Activated B cell treated with CpG ODN at 0.5 μM for 24 hours (primary cell): ENCODE measurements at places on chromosomes 1 and 21.

DNA sequence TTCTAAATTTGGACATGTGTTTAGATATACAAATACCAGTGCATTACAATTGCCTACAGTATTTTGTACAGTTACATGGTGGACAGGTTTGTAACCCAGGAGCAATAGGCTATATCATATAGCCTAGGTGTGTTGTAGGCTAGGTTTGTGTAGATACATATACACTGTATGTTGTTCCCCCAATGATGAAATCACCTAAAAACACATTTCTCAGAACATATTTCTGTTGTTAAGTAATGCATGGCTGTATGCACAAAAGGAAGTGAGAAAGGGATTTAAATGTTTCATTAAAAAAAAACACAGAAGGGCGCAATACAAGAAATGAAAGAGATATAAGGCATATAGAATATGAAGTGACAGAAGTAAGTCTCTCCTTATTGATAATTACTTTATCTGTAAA is 32.0 kb downstream of the S100B start:
- no peak for DNase-seq

DNA sequence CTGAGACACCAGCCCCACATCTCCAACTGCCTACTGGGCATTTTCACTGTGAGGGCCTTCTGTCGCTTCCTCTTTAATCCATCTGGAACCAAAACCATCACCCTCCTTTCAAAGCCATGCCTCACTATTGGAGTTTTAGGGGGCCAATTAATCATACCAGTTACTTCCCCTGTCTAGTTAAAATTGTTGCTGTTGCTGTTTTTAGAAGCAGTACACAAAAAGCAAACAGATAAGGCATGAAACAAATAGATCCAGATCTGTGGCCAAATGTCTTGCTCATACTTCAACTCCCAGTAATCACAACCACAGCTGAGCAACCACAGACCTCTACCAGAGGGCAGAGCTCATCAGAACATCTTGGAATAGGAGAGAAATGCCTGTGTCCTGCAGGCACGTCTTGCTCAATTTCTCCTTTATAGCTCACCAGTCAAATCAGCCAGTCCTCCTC is 133.8 kb upstream of the C1orf105 start:
- no peak for DNase-seq

DNA sequence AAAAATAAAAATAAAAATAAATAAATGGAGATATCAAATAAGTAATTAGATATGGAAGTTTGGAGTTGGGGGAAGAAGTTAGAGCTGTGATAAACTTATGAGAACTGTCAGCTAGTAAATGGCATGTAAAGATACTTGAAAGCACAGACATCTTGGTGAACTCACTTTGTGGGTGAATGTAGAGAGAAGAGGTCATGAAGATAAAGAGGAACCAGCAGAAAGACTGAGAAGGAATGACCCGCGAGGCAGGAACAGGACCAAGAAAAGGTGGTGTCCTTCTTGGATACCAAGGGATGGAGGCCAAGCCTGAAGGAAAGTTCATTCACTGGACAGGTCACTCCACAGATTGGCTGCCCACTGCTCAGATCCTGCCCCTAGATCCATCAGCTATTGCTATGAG is 4.7 kb upstream of the CAPZB start:
- DNase-seq: no peak

DNA sequence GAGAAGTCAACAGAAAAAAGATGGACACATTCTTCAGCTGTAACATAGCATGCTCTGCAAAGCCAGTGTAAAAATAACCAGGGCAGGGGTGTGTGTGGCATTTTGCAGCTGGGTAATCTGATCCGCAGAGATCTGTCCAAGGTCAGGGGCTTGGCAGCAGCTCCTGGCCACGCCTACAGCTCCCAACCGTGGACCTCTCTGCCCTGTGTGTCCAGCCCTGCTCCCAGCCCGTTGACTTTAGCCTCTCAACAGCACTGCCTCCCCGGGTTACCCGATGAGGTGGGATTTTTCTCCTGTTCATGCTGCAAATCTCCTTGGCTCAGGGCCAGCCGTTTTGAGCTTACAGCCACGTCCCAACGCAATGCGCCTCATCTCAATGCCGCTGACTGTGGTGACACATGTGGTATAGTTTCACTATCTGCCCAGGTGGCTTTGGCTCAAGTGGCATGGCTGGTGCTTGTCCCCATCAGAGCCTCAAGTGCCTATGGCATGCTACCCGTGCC is 68.1 kb downstream of the VWA5B1 start:
- DNase-seq: no peak

GRCh38 chr1:23291706-23292105 is 52.4 kb downstream of the HNRNPR start:
- no peak for DNase-seq

DNA sequence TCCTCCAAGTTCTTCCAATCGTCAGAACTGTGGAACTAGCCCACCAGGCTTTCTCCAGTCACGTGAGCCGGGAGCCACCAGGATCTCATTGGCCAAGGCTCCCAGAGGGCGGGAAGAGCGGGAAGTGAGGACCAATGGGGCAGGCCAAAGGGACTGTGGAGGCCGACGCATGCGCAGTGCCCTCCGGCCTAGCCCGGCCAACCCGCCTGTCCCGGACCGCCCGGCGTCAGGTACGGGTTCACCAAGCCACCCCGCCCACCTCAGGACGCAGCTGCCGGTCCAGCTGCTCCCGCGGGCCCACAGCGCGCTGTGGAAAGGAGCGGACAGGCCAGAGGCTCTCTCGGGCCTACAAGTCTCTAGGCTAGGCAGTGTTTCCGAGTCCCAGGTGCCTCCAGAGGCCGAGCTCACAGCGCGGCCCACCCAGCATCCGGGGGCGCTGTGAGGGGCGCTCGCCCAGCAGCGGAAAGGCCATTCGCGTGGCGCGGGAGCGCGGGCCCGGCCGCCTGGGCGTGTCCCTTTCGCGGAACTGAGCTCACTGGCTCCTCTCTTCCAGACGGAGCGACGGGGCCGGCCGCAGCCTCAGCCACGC is 10.9 kb downstream of the OR14I1 start:
- DNase-seq: no peak

DNA sequence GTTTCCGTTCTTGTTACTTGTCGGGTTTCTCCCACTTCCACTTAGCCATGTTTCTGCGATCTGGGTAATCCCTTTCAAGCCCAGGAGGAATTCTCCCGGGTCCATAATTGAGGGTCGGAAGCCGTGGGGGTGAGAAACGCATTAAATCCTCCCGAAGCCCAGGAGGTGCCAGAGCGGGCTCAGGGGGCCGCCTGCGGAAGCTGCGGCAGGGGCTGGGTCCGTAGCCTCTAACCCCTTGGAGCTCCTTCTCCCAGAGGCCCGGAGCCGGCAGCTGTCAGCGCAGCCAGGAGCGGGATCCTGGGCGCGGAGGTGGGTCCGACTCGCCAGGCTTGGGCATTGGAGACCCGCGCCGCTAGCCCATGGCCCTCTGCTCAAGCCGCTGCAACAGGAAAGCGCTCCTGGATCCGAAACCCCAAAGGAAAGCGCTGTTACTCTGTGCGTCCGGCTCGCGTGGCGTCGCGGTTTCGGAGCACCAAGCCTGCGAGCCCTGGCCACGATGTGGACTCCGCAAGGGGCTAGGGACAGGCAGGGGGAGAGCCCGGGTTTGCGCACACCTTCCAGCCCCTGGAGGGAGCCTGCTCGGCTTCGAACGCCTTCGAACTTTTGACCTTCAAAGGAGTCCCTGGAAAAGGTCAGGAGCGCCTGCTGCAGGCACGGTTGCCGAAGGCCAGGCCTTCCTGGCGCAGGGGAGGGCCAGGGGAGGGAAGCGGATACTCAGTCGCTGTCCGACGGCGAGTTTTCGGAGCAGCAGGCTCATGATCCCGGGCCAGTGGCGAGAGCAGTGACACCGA is 1.7 kb upstream of the SIM2 start:
- no peak for DNase-seq

DNA sequence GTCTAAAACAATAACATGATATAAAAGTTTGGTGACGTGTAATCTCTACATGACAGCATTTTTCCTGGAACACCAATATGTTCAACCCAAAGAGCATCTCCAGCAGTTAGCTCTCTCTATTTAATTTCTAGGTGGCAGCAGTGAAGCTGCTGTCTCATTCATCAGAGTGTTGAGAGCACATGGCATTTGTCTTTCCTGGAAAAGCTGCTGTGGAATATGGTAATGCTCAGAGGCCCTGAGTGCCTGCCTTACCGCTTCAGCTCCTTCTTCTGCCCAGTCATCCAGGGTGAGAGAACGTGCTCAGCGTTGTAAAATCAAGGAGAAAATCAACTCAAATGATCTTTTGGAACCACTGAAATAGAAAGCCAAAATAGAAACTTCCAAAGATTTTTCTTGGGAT is 640.7 kb downstream of the ADGRL2 start:
- DNase-seq: no peak

GRCh38 chr1:6098303-6099215 is 52.9 kb downstream of the KCNAB2 start:
- no peak for DNase-seq

- no peak for DNase-seq
Observed at GRCh38 chr1:177620636-177621190, 349.1 kb downstream of the SEC16B start.

DNA sequence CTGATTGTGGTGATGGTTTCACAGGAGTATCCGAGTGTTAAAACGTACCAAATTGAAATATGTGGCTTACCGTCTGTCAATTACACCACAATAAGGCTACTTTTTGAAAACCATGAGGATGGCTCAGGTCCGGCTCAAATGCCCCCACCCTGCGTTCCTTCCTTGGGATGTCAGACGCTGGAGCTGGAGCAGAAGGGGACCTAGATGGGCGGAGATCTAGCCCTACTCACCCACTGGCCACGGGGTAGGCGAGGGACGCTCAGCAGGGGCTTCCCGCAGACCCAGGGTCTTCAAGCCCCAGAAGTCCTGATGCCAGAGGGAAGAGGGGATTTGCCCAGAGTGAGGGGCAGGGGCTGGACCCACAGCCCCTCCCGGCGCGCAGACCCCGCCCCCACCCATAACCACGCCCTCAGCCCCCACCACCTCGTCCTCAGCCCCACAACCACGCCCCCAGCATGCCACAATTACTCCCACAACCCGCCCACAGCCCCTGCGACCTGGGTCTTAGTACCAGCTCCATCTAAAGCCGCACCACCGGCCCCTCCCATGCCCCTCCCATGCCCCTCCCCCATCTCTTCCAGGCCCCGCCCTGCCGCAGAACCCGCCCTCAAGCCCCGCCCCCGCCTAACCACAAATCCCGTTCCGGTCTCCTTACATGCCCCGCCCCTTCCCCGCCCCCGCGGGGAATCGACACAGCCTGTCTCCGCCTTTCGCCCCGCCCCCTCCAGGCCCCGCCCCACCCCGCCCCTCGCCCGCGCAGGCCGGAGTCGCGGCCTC is at the start of gene LRRC3:
Gene LRRC3, plus strand, starts transcription at position 764 of the 777 bp plus-strand sequence. CDS start 1,135 bp downstream, outside the sequence.
- DNase-seq: peak; percentile 71

DNA sequence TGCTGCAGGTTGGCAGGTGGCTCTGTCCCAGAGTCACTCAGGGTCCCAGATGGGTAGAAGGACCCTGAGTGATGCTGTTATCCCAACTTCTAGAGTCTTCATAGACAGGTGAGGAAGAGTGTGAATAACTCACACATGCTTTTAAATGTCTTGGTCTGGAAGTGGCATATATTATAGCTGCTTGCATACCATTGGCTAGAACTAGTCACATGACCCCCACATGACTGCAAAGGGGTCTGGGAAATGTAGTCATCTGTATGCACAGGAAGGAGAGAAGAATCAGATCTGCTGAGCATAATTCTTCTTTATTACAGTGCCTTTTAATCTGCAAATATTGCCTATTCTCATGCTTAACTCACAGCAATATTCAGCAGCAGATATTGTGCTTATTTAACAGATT is 28.2 kb upstream of the KLHDC7A start:
- DNase-seq: no peak

DNA sequence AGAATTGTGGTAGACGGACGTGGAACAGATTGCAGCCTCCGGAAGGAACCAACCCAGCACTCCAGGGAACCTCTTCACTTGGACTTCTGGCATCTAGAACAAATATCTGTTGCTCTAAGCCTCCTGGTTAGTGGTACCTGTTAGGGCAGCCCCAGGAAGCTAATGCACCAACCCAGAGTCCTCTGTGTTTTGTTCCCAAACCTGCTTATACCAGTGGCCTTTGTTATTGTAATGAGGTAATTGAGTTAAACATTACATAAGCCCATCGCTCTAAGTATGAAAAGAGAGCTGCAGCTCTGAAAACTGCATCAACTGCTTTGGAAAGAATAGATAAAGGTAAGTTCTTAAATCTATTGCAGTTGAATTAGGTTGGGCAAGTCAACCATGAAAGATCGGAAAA is 516.7 kb downstream of the NPHP4 start:
- DNase-seq: no peak

DNA sequence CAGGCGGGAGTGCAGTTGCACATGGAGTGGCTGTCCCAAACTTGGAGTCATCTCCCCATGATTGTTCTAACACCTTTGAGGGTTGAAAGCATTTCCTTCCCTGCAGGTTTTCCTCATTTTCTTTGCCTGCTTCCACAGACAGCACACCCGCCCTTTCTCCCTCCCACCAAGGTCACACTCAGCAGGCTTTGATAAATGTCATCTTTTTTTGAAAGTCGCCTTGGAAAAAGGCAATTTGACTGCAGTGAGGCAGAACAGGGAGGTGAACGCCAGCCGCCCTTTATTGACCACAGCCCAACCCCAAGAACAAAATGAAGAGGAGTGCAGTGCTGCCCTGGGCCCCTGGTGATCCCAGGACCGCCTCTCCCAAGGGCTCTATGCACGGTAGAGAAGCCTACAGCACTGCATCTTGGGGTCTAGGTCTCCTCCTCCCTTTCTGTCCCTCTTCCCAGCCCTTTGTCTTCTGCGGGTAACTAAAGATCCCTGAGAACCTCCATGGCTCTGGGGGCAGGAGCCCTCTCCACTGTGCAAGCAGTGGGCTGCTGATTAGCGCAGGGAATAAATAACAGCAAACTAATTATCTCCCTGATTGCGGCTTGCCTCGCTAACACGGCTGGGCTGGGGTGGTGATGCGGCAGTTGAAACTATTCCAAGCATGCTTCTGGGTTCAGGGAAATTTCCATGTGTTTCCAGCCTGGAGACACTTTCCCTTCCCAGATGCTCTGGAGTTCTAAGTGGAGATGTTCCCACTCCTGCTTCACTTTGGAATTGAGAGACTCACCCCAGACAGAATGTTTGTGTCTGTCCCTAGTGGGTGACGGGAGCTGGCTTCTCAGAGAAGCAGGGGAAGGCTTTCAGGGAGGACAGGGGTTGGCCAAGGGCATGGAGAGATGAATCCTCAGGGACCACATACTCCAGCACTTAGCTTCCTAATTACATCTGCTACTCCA is 11.8 kb upstream of the AMIGO1 start:
- no peak for DNase-seq

- no peak for DNase-seq
Observed at GRCh38 chr1:153353226-153353947, 4.3 kb upstream of the S100A9 start.
